ENCODE measurements at places on chromosomes 7 and 10. TPM values are rescaled to one million over a fixed set of nuclear protein-coding genes. Genes with fewer than 3 reads are reported as not detected.

DNA sequence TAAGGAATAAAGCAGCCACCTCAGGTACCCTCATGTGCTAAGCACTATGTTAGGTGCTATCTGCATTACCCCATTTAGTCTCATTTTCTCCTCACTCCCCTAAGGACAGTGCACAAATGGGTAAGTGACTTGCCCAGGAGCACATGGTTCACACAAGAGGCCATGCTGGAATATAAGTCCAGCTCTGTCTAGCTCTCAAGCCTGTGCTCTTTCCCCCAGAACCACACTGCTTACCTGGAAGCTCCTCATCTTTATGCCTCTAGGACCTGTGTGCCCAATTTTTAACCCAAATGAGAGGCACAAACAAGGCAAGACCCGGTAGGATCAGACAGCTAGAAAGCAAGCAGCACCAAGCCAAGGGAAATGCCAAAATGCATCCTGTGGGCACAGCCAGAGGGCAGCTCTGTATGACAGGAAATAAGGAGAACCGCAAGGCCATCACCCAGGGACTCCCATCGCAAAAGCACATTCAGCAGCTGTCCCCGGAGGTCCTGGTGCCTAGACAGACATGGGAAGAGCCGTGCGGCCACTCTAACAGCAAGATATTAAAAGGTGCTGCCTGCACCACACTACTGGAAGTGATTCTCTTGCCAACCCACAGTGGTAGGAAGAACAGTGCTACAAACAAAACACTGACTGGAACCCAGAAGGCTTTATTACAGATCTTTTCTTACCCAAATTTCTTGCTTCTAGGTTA lies 88.1 kb downstream of the GSAP start:
- no peak for DNase-seq

GRCh38 chr10:77186936-77187335 lies 450.7 kb downstream of the KCNMA1 start:
- DNase-seq, result no peak

GRCh38 chr10:99569253-99569939 lies 36.7 kb downstream of the NKX2-3 start:
- DNase-seq, result no peak

Gene ASB10
- polyA plus RNA-seq, result not detected
